Kidney (tissue), 22 donors: ENCODE measurements at places on chromosomes 16 and 17. TPM values are rescaled to one million over a fixed set of nuclear protein-coding genes. Genes with fewer than 3 reads are reported as not detected.

UNC13D gene
- total RNA-seq, result 26.1 TPM

XAF1 gene
- 35.3 TPM for total RNA-seq

CACNG1 gene
- total RNA-seq, result not detected

GAS2L2 gene
- not detected for total RNA-seq

ZG16 gene
- not detected for total RNA-seq

DNA sequence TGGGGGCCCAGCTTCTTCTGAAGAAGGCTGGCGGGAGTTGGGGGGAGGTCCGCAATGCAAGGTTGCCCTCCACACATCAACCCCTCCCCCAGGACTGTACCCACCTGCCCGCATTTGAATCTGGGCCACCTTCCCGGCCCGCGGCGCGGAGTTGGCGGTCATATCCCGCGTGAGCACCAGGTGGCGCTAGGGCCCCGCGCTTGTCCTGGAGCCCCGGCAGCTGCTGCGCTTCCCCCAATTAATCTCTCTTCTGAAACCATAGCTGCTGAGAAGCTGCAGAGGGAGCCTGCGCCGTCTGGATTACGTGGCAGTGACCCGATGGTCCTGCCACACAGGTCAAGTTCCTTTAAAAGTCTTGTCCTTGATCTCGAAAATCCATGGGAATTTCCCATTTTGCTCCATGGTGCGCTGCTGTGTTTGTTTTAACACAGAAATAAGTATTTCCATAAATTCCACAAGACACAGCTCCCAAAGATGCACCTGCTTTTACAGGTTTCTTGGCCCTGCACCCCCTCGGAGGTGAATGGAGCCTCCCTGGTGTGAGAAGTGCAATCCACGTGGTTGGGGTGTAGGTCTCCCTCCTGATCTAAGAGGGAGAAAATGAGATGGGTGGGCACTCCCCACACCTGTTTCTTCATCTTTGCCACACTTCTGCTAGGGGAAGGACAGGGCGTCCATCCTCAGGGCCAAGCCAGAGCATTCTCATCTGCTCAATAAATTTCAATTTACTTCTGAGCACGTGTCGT lies 22.1 kb downstream of the COX4I1 start:
- peak; percentile 88 for DNase-seq

- no peak for DNase-seq
Observed at GRCh38 chr17:40471846-40472732, 28.8 kb downstream of the IGFBP4 start.

DNA sequence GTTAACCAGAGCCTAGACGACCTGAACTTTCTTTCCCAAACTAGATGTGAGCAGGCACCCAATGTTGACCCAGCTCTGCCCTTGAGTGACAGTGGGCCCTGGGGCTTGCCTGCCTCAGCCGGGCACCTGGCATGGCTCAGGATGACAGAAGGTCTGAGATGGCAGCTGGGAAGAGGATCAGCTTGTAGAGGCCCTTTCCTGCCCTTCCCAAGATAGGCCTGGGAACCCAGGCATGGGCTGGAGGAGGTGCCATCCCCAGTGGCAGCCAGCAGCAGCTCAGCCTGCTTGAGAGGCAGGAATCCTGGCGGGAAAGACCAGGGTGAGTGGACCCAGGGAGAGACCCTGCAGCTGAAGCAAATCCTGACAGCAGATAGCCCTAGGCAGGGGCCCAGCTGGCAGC lies 59.1 kb downstream of the PIPOX start:
- no peak for DNase-seq

- DNase-seq, result no peak
Observed at GRCh38 chr16:4212934-4213296, 29.0 kb downstream of the SRL start.

DNA sequence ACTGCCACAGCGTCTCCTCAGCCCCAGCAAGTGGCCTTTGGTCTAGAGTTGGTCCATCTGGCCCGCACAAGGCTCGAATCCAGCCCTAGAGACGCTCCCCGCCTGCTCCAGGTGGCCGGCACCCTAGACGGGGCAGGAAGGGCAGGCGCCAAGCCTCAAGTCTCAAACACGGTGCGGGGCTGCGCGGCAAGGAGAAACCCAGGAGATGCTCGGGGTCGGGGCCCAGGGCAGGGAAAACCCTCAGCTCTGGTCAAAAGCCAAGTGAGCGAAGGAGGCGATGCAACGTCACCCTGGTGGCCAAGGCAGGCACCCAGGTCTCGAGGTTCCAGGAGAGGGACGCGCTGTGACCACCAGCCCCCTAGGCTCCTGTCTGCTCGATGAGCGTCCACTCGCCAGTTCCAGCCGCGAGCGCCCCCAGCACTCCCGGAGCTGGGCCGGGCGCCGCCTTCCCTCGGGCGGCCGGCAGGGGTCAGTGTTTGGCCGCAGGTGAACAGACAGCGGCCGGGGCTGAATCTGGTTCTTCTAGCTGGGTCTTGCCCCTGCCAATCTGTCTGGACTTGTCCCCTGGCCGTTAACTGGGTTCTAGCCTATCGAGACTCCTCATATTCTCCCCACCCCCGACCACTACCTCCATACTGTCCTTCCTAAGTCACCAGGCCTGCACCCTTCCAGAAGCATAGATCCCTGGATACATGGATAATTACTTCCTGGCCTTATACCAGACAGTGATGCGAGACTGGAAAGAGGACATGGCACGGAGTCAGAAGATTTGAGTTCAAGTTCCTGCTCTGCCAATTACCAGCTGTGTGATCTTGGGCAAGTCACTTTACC lies 44.0 kb downstream of the PRAC1 start:
- DNase-seq, result peak; percentile 86

DNA sequence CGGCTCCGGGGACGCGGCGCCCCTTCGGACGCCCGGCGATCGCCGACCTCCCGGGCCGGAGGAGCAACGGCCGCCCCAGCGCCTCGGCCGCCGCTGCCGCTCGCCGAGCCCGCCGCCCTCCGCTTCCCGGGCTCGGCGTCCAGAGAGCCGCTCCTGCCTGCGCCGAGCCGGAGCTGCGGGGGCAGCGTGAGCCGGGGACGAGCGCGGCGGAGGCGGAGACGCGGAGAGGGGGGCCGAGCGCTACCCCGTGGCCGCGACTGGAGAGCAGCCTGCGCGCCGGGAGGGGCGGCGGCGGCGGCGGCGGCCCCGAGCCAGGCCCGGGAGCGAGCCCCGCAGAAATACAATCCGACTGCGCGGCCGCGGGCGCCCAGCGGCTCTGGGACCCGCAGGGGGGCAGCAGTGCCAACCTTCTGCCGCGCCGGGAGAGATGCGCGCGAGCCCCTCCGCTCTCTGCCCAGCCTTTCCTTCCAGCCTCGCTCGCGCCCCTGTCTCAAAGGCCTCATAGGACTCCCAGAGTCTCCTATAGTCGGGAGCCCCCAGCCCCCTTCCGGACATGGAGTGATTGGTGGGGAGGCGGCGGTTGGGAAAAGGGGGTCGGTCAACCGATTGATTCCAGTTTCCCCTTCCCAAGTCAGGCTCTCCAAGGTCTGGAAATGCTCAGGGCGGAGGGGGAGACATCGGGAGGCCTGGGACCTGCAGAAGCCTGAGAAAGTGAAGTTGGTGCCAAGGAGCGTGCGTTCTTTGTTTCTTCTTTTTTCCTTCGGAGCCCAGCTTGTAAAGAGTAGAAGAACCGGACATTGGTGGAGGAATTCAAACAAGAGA lies 1.0 kb upstream of the SDK2 start:
- DNase-seq, result peak; percentile 84

DNA sequence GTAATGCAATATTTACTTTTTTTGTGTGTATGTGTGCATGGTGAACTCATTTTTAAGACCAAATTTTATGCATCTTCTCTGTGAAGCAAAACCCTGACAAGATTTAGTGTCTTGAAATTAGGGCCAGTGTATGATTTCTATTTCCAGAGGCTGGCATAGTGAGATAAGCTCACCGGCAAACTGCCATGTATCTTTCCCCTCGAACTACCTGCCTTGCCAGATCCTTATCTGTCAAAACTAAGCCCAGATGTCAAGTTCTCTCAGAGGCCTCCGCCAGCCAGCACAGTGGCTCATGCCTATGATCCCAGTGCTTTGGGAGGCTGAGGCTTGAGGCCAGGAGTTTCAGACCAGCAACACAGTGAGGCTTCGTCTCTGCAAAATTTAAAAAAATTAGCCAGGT lies 10.0 kb downstream of the USP32 start:
- DNase-seq, result no peak

DNA sequence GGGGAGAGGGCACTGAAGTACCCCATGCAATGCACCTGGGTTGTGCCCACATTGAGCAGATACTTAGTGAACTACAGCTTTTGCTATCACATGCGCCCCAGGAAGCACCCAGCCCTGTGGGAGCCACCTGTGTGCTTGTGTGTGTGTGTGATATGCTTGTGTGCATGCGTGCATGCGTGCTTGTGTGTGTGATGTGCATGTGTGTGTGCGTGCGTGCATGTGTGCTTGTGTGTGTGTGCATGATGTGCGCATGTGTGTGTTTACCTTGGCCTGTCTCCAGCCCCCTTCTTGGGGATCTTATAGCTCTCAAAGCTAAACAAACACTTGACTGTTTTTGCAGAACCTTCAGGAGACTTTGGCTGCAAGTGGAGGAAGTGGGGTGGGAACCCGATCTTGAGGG lies 841 bp downstream of the C16orf89 start:
- DNase-seq, result no peak

DNA sequence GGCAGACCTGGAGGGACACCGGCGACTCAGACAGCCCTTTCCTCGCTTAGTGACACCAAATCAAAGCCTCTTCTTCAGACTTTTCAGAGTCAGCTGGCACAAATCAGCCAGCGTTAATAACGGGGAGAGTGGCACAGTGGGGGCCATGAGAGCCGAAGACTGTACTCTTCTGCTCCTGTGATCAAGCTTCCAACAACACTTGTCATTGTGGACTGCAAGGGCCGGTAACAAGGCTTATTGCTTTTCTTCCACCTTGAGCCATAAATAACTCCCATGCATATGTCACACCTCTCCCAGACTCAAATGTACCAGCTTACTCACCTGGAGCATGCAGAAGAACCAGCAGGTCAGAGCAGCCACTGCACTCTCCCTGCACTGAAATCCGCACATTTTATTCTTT lies 12.8 kb downstream of the FLCN start:
- DNase-seq, result no peak

GRCh38 chr17:43598357-43599045 lies 52.4 kb upstream of the ETV4 start:
- DNase-seq, result no peak

DNA sequence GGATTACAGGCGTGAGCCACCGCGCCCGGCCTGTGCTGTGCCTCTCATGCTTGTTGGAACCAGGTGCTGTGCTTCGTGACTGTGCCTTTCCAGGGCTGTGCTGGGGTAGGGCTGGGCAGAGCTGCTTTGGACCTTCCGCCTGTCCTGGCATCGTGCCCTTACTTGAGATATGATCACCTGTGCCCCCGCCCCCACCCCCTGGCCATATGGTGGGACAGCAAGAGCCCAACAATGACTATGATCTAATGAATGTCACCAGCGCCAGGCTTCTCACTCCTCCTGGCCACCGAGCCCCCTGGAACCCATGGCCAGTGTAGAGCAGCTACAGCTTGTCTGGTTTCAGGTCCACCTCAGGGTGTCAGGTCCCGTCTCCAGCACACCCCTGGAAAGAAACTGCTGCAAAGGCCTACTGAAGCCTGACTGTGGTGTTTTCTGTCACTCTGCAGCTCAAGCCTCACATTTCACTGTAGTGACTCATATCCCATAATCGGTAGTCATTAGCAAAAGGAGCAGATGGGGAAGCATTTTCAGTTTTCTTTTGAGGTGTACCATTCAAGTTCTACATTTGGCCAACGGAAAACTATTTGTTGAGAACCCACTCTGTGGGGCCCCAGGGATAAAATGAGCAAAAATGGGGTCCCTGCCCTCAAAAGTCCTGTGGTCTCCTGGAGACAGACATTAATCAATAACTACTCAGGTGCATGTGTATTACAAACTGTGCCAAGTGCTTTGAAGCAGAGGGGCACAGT lies 22.1 kb downstream of the FCSK start:
- DNase-seq, result peak; percentile 75

GRCh38 chr17:67272312-67273047 lies 27.5 kb upstream of the HELZ start:
- DNase-seq, result no peak

GRCh38 chr16:83513008-83513755 lies 294.6 kb upstream of the HSBP1 start:
- DNase-seq, result no peak

DNA sequence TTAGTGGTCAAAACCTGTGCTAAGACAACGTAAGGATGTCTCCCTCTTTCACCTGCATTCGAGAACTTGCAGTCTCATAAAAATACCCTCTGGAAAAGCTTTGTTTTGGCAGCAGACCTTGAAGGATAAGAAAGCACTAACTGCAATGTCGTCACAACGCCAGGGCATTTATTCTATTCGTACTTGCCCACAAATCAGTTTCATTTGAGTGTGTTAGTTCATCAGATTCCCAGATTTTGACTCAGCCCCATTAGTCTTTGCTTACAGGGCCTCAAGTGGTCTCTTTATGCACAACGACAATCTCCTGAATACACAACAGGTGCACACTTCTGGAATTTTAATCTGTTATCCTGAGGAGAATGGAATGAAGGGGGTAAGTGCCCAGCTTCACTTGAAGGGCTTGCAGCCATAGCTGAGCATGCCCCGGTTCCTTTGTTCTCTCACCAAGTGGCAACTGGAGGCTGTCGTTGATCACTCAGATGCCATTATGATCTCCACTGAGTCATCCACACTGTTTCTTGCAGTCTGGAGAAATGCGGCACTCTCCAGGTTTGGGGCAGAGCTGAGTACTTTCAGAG lies 58.8 kb downstream of the CLEC19A start:
- no peak for DNase-seq

GRCh38 chr17:1762901-1763898 lies 1.3 kb downstream of the SERPINF1 start:
- DNase-seq, result peak; percentile 40

GRCh38 chr16:86880316-86881117 lies 302.2 kb downstream of the FOXL1 start:
- no peak for DNase-seq

GRCh38 chr16:3637371-3637923 lies 17.0 kb upstream of the DNASE1 start:
- DNase-seq, result peak; percentile 43

DNA sequence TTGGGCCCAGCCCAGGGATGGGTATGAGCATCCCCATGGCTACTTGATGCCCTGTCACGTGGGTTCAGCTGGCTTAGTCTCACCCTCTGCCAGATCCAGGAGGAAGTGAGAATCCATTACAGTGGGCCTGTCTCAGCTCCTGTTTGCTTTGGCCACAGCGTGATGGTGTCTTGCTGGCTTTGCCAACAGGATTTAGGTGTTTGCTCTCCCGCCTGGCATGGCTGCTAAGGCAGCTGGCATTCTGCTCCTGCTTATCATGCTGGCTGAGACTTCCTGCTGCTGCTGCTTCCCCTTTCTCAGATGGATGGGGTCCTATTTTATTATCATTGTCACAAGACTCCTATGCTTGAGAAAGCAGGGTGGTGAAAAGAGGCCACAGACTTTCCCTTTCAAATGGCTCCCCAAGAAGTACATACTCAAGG lies 28.3 kb upstream of the HOXB13 start:
- no peak for DNase-seq
